Stimulated activated CD4-positive, alpha-beta T cell treated with anti-CD3 and anti-CD28 coated beads, TNF-alpha, amount 100 ng/mL, for 1 hour (primary cell): ENCODE measurements at places on chromosomes 2 and 18.

DNA sequence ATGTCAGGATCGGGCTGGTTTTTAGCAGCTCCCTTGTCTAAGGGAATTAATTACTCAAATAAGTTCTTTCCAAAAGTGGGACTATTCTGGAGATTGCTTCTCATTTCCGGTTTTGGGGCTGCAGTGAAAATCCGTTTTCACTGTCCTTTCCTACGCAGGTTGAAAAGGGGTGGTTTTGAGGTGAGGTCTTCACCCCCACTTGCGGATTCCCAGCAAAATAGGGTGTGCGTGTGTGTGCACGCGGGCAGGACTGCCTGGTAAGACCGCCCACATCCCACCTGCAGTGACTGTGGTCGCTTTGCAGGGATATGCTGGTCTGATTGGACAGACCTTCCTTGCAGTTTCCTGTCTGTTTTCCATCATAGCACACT lies 472 bp upstream of the PLEKHM3 start:
- no peak for DNase-seq

DNA sequence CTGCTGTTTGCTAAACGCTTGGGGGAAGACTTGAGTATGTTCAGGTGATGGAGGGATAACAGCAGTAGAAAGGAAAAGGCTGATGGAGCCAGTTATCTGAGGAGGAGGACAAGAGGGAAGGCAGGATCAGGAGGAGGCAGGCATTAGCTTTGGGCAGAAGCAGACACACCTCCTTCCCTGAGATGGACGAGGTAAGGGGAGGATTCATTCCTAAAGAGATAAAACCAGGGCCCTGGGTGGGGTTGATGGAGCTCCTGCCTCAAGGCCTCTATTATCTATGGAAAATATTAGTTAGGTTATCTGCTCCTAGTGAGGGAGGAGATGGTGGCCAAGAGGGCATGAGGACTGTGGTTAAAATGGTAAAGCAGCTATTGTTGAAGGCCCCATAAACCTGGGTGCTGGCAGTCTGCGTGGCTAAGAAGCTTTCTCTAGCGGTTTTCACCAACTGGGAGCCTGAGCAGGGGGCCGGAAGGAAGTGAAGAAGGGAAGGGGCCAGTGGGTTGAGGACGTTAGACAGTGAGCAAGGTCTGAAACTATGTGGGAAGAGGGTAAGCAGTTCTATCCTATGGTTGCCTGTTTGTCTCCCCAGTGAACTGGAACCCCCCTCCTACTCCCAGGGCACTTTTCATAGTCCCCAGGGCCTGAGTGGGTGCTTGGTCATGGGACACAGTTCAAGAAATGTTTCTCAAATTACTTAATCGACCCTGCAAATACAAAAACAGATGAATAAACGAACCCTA lies 56.6 kb upstream of the HK2 start:
- DNase-seq, result no peak

- no peak for DNase-seq
Measured at GRCh38 chr2:141911485-141912066, 219.2 kb downstream of the LRP1B start.

- no peak for DNase-seq
Measured at GRCh38 chr2:119126650-119127049, 31.9 kb downstream of the C1QL2 start.

DNA sequence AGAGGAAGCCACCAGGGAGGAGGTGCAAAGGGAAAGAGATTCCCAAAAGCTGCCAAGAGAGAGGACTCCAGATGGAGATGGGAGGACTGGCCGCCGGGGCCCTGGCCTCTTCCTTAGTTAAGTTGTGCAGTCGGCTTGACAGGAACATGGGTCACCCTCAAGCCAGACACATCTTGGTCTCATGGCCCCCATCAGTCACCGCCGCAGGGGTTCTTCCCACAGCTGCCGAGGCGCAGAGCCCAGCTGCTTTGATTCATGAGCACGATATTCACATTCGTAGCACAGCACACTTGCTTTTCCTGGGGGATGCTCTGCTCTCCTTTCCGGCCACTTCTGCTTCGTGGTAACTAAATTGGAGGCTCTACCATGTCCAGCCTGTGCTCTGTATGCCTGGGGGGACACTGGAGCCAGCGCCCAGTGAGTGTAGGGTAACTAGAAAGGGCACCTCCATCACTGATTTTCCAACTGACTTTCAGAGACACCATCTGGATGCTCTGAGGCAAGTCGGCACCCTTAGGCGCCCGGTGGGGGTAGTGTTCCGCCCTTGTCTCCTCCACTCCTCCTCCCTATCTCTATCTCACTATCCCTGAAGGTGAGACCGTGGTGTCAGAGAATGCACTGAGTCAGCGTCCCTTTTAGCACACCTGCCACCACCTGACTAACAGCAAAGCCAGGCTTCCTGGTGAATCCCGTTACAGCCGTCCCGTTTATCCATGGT lies 13.3 kb downstream of the TWIST2 start:
- no peak for DNase-seq

- no peak for DNase-seq
Measured at GRCh38 chr2:43043553-43043870, 182.9 kb downstream of the ZFP36L2 start.

GRCh38 chr18:41576643-41577042 lies 378.4 kb upstream of the PIK3C3 start:
- no peak for DNase-seq

DNA sequence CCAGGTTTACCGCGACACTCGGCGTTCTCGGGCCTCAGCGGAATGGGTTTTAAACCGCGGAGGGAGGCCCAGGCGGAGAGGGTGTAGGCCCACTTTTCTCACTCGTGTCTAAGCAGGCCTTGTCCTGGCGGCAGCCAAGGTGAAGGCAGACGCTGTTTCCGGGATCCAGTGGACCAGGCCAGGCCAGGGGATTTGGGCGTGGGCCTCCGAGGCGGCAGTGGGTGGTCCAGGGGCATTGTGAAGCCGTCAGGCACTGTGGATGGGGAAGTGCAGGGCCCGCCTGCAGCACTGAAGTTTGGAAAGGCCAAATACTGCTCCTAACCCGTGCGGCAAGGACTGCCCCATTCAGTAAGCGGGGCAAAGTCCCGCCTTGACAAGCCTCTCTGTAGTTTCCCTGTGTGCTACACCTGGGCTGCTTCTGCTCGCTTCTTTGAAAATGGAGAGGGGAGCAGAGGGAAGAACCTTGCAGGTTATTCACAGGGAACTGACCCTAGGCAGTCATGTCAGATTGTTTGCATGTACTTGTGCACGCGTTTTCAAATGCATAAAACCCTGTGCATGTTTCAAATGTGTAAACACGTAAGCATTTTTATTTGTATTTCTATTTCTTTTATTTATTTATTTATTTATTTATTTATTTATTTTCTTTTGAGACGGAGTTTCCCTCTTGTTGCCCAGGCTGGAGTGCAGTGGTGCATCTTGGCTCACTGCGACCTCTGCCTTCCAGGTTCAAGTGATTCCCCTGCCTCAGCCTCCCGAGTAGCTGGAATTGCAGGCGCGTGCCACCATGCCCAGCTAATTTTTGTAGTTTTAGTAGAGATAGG lies 7.5 kb upstream of the DLX2 start:
- no peak for DNase-seq

DNA sequence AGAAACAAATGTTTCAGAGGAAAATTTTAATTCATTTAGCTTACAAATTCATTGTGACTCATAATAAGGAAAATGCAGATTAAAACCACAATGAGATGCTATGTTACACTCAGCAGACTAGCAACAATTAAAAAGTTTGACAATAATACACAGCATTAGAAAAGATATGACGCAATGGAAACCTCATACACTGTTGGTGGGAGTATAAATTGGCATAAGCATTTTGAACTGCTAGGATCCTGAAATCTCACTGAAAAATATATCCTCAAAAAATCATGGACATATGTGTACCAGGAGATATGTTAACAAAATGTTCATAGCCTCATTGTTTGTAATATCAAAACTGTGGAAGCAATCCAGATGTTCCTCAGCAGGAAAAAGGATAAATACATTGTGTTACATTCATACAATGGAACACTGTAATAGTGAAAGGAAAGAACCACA lies 13.7 kb downstream of the CALCRL start:
- no peak for DNase-seq

DNA sequence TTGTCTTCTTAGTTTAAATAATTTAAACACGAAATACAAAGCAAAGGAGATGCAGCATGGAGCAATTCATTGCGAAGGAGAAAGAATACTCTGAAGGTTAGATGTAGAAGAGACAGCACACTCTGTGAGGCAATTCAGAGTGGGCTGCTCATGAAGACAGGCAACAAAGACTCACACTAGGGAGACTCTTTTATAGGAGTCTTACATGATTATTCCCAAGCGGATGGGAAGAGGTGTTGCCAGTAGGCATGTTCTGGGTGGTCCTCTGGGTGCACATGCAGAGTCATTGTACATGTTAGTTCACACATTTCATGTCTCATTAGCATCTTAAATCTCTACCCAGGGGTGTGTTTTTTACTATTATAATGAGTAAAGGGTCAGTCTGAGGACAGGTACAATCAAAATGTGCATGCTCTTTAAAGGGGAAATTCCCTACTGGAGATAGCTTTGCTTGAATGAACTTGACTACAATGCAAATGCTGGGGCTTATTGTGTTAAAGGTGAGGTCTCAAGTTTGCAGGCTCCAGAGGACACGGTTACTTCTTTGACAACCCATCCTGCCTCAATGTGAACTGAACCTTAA lies 275.5 kb downstream of the CDH19 start:
- no peak for DNase-seq

DNA sequence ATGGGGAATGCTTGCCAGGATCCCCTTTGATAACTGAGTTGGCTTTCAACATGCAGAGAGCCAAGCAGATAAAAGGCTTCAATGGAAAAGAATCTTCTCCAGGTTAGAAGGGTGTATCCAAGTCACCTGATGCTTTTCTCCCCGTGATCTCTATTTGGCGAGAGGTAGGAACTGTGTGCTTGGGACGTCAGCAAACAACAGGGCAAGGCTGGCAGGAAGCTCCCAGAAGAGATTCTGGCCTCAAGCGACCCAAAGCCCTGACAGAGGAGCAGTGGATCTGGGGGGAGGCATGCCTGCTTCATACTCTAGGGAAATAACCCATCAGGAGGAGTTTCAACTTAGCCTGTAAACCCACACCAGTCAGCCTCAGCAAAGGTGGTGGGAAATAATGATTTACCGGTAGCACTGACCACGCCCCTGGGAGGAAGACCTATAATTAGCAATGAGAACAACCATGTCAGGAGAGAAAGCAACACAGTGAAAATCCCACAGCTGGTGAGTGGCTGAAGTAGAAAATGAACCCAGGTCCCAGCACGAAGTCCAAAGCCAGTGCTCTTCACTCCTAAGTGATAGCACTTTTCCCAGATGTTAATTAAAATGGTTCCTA lies 76.3 kb upstream of the SEC11C start:
- DNase-seq, result no peak

GRCh38 chr2:25903216-25903776 lies 25.0 kb upstream of the ASXL2 start:
- no peak for DNase-seq

- no peak for DNase-seq
Measured at GRCh38 chr18:74198453-74198852, 50.1 kb downstream of the TIMM21 start.

DNA sequence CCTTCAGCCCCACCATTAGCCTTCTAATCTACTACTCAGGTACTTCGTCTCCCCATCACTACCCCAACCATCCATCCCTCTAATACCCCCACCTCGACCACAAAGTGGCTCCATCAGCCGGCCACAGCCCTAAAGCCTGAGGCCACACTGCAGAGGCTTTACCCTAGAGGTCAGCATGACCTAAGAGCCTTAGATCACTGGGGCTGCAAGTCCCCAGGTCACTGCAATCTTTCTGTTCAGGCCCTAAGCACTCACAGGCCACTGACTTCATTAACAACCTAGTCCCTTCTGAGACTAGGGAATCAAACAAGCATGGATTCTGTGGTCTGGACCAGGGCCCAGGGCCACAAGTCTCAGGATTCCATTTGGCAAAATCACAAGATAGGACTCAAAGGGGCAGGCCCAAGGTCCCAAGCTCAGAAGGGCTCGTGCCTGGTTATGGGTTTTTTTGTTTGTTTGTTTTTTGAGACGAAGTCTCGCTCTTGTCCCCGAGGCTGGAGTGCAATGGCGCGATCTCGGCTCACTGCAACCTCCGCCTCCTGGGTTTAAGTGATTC lies 37.0 kb upstream of the PKDCC start:
- no peak for DNase-seq

GRCh38 chr2:208006337-208006736 lies 19.0 kb downstream of the PLEKHM3 start:
- no peak for DNase-seq

DNA sequence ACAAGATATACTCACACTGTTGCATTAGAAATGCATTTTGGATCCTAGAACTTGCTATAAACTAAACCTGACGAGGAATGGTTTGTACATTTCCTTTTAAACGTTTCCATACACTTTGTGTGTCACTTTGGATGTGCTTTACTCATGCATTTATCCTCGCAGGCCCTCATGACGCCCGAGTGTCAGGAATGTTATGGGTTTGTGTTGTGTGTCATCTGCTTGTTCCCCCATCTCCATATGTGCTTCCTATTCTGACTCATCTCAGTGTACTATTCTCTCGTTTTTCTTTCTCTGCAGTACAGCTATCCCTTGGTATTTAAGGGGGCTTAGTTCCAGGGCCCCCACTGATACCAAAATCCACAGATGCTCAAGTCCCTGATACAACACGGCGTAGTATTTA lies 121.5 kb upstream of the RASGRP3 start:
- DNase-seq, result no peak

- DNase-seq, result no peak
Measured at GRCh38 chr18:62102221-62102620, 84.6 kb downstream of the PIGN start.

- DNase-seq, result no peak
Measured at GRCh38 chr2:234996069-234996940, 44.5 kb downstream of the SH3BP4 start.

GRCh38 chr18:59101830-59102414 lies 37.8 kb upstream of the SEC11C start:
- DNase-seq, result no peak

DNA sequence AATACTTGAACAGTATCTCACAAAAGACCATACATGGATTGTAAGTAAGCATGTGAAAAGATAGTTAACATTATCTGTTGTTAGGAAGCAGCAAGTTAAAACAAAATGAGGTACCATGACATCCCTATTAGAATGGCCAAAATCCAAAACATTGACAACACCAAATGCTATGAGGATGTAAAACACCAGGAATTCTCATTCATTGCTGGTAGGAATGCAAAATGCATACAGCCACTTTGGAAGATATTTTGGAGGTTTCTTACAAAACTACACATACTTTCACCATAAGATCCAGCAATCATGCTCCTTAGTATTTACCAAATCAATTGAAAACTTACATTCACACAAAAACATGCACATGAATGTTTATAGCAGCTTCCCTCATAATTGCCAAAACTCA lies 30.9 kb upstream of the ICOS start:
- no peak for DNase-seq

DNA sequence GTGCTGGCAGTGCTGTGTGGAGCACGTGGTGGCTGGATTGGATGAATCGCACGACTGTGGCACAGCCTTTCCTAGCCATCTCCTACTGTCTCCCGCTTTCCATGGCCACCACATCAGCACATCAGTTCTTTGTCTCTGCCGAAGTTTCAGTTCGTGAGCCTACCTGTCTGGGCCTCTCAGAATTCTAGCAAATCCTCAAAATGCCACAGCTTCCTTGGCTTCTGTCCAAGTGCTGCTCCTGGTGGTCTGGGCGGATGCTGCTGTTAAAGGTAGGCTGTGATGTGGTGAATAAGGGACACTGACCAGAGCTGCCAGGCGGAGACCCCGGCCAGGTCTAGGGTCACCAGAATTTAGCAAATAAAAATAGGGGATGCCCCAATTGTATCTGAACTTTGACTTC lies 237.4 kb downstream of the LPIN1 start:
- DNase-seq, result no peak

- no peak for DNase-seq
Measured at GRCh38 chr2:191818725-191819350, 28.1 kb downstream of the CAVIN2 start.
